ENCODE measurements at places on chromosomes 2 and 18. TPM values are rescaled to one million over a fixed set of nuclear protein-coding genes. Genes with fewer than 3 reads are reported as not detected.
A peak's percentile ranks its signal among the peaks of the same experiment; 100 is the strongest.

Gene RAD51AP2
- total RNA-seq, result not detected

Gene ASXL2
- total RNA-seq, result 38.7 TPM

Gene CFAP65
- not detected for total RNA-seq

Gene DPP10
- total RNA-seq, result not detected

Gene IL18RAP
- 9.0 TPM for total RNA-seq

- DNase-seq, result no peak
Measured at GRCh38 chr2:126645211-126645618, 10.7 kb upstream of the GYPC start.

DNA sequence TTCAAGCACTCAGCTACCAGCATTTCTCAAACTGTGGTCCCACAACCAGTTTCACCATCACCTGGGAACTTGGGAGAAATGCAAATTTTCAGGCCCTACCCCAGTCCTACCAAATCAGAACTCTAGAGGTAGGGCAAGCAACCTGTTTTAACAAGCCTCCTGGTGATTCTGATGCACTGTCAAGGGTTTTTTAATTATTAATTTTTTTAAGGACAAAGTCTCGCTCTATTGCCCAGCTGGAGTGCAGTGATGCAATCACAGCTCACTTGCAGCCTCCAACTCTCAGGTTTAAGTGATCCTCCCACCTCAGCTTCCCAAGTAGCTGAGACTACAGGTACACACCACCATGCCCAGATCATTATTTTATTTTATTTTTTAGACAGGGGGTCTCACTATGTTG is 7.8 kb downstream of the ACMSD start:
- DNase-seq, result no peak

DNA sequence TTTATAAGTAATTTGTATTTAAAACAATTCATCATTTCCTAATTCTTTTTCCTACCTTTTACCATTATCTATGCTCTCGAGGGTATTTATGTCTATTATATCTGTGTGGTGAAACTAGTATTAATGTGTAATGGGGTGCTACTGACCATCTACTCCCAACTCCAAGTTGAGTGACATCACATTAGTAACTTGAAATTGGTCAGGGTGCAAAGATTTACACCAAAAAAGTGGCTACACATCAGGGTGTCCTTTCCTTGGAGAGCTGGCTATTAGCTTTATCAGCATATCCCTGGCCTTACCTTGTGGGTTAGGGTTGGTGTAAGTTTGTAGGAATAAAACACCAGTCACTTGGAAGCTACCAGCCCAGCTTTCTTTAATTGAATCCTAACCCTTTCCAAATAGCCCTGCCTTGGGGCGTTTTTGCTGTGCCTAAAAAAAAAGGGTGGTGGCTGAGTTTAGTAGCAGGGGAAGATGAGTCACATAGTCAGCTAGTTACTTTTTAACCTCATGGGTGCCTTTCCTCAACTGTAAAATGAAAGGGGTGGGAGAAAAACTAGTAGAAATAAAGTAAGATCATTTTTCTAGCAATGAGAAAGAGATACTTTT is 14.0 kb downstream of the ANXA4 start:
- peak; percentile 17 for DNase-seq

DNA sequence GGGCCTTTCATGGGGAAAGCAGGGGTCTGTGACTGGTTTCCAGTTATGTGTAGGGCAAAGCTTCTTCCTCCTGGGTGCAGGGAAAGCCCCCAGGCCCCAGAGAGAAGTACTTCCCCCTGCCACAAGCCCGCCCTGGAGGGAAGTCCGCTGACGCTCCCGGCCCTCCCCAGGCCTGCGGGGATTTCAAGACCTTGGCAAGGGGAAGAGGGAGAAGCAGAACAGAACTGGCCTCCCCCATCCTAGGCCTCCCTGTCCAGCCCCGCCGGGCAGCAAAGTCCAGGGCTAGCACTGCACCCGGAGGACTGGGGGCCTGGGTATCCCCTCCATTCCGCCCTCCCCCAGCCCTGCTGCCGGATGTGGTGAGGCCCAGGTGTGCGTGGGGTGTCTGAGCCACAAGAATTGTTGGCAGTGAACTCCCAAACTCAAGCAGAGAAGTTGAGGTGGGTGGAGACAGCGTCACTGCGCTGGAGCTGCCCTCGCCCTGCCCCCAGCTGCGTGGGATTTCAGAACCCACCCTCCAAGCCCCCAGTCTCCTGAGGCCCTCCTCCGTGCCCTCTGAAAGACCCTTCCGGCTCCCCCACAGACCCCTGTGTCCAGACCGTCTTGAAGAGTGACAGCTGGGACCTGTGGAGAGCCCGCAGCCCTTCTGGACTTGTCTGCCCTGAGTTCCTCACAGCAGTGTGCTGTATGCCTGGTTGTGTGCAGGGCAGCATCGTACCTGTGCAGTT is 1.1 kb upstream of the DUSP2 start:
- peak; percentile 96 for DNase-seq

GRCh38 chr18:22838639-22839277 is 94.4 kb upstream of the RBBP8 start:
- DNase-seq, result peak; percentile 33

DNA sequence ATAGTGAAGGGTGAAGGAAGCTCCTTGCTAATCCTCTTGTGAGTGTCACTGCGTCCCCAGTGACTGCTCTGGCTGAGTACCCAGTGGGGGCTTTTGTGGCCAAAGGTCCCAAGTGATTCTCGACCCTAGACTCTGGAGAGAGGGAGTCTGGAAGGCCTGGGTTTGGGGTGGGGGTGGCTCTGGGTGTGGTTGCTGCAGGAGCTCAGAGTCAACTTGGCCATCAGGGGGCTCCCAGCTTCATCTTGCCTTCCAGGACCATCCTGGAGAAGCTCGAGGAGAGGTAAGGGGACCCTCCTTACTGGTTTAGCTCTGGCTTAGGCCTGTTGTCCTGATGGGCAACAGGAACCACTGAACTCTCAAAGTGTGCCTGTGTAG is 592 bp downstream of the PSD4 start:
- DNase-seq, result peak; percentile 40

DNA sequence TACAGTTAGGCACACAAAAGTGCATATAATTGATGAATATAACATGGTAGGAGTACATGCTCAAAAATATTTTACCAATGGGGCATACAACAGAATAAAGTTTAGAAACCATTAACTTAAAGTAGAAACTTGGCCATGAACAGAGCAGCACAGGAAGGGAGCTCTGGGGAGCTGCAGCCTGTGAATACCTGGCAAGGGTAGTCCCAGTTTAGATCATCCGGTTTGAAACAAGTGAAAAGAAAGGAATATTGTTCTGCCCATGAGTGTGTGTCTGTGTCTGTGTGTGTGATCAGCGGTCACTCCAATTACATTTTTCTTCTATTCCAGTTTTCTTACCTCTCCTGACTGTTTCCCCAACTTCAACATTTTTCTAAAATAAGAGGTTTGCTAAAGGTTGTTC is 233.0 kb downstream of the ALK start:
- no peak for DNase-seq

GRCh38 chr2:20225294-20226151 is 593 bp upstream of the SDC1 start:
- DNase-seq, result peak; percentile 51

- no peak for DNase-seq
Measured at GRCh38 chr2:128591861-128592822, 273.5 kb upstream of the HS6ST1 start.

GRCh38 chr2:58918141-58918540 is 677.0 kb upstream of the FANCL start:
- no peak for DNase-seq

- peak; percentile 10 for DNase-seq
Measured at GRCh38 chr2:167293943-167294775, 405.9 kb downstream of the XIRP2 start.

DNA sequence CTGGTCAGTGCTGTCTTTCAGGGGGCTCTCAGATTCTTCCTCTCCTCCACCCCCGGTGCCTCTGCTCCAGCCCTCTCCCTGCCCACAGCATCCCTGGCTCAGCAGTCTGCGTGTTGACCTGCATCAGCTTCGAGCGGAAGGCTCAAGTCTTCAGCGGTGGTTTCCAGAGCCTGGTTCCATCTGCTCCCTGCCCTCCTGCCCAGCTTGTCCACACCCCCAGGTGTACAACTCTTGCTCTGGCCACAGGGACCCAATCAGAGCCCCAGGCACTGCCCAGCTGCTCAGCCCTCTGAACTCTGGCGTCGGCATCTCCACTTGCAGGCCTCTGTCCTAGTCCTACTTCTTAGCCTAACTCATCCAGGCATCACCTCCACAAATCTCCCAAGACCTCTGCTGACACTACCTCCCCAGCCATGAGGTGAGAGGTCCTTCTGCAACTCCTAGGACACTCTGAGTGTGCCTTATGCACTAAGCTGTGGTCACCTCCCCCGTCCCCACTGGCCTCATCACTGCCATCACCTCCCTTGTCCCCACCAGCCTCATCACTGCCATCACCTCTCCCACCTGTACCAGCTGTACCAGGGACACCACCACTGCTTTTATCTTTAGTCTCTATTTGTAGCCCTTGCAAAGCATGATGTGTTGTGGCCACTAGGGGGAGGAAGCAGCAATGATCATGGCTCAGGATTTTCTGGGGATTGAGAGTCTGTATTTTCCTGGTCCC is 60.9 kb downstream of the EDAR start:
- DNase-seq, result peak; percentile 49

- no peak for DNase-seq
Measured at GRCh38 chr18:43193336-43193735, 77.9 kb upstream of the RIT2 start.

DNA sequence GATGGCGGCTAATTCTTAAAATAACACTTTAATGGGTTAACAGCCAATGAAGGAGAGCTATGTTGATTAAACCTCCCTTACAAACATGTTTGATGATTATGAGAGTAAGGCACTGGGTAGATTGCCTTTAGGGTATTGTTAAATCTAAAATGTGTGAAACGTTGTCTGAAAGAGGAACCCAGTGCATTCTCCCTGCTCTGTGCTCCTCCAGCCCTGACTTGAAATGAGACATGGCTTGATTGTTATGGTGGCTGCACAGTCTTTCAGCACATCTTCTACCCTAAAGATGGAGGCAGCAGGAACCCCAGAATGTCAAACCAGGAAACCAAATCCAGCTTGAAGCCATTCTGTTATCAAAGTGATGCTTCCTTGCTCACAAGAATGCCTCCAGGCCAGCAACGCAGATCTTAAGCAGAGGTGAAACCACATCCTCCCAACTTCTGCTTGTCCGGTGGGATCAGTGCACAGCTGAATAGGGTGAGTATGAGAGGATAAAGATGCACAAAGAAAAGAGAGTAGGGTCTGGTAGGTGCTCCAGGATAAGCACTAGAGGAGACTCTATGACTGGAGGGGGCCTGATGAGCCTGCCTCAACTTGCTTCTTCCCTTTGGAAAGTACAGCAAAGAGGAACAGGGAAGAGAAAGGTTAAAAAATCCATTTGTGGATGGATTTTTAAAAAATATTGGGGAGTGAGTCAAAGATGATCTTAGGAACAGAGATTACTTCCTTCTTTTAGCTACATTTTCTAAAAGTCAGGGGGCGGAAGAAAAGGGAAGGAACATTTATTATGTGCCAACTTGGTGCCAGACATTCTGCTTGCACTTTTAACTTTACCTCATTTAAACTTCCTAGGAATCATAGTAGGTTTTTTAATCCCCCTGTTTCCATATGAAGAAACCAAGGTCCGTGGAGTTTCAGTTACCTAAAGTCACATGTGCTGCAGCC is 523.0 kb downstream of the TXNL1 start:
- no peak for DNase-seq

GRCh38 chr2:3527886-3528785 is 8.8 kb upstream of the ADI1 start:
- DNase-seq, result no peak

DNA sequence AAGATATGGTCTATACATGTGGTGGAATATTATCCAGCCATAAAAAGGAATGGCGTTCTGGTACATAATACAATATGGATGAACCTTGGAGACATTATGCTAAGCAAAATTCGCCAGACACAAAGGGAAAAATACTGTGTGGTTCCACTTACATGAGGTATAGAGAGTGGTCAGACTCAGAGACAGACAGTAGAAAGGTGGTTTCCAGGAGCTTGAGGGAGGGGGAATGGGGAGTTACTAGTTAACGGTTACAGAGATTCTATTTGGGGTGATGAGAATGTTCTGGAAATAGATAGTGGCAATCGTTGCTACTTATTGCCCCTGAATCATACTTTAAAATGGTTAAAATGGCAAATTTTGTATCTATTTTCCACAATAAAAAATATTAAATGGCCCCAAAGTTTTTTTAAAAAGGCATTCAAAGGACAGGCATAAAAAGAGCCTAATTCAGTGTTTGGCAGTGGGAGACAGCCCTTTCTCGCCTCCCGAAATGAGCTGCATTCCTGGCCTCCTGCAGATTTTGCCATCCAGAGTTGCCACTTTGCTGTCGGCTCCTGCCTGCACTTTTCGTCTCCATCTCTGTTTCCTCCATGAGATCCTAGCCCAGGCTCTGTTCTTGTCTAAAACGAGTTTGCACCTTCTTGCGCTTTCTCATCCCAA is 13.5 kb downstream of the TNFRSF11A start:
- no peak for DNase-seq

DNA sequence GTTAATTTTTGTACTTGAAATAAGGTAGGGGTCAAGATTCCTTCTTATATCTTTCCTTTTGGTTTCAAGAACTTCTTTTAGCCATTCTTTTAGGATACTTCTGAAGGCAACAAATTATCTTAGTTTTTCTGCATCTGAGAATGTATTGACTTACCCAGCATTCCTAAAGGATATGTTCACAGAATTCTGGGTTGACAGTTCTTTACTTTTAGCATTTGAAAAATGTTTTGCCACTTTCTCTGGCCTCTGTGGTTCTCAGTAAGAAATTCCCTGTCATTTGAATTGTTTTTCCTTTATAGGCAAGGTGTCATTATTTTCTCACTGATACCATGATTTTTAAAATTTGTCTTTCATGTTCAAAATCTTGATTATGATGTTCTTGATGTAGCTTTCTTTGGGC is 162.4 kb downstream of the GALNT1 start:
- no peak for DNase-seq

DNA sequence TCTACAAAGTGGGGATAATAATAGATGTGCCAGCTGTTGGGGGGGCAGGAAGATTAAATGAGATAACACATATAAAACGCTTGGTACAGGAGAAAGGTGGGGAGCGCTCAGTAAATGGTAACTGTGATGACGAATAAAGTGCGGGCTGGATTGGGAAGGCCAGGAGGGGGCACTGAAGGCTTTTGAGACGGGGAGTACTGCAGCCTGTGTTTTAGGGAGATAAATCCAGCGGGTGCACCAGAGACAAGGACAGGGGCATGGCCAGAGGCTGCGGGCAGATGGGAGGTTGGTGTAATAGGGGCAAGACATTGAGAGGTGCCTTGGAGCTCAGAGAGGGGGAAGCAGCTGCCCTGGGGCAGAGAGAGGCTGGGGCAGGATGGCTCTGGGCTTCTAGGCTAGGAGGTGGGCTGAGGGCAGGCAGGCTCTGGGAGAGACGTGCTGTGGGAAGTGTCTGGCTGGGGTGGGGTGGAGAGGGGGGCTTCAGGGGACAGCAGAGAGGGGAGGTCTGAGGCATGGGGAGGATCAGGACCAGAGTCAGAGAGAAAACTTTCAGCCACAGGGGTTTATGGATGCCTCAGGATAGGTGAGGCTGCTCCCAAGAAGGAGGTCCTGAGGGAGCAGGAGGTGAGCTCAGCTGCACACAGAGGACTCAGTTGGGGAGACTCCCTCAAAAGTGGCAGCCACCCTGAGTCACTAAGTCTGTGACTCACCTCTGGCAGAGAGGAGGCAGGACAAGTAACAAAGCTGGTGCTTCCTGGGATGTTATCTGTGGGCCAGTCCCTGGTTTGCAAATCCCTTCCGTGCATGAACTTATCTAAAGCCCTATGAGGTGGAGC is 18.8 kb downstream of the TEX44 start:
- peak; percentile 85 for DNase-seq

Measured in activated CD4-positive, alpha-beta memory T cell treated with anti-CD3 and anti-CD28 coated beads for 36 hours (primary cell).